ENCODE measurements at places on chromosomes 7 and 10. TPM values are rescaled to one million over a fixed set of nuclear protein-coding genes. Genes with fewer than 3 reads are reported as not detected.

Gene RAB19
- not detected for total RNA-seq

Gene HABP2
- total RNA-seq, result not detected

Gene MALRD1
- 1.7 TPM for total RNA-seq

Gene HYAL4
- total RNA-seq, result not detected

Gene RBP4
- total RNA-seq, result not detected

Gene KNDC1
- 0.50 TPM for total RNA-seq

Gene MRLN
- not detected for total RNA-seq

Gene LOXL4
- total RNA-seq, result 52.6 TPM

Gene ST8SIA6
- total RNA-seq, result 0.26 TPM

Gene NUTM2E
- total RNA-seq, result under 0.01 TPM

Gene HEPACAM2
- under 0.01 TPM for total RNA-seq

Gene ZNF33B
- 7.8 TPM for total RNA-seq

Gene SPRN
- total RNA-seq, result under 0.01 TPM

Gene SLC18A3
- not detected for total RNA-seq

Gene ZNF777
- total RNA-seq, result 3.6 TPM

Gene SPOCK2
- 0.33 TPM for total RNA-seq

Gene UNCX
- total RNA-seq, result not detected

Gene NKX1-2
- not detected for total RNA-seq

Gene AP1S1
- total RNA-seq, result 139 TPM

Gene SEMA3A
- 60.8 TPM for total RNA-seq

Gene NKX2-3
- not detected for total RNA-seq

Gene IDI2
- not detected for total RNA-seq

Gene TUBAL3
- total RNA-seq, result not detected

Gene GDF2
- total RNA-seq, result not detected

Gene ANKRD7
- total RNA-seq, result 2.8 TPM

Gene SHH
- under 0.01 TPM for total RNA-seq

Gene PLA2G12B
- not detected for total RNA-seq

Gene TRPV5
- total RNA-seq, result not detected

Gene HPSE2
- total RNA-seq, result 0.51 TPM

Gene GSDME
- 57.1 TPM for total RNA-seq

Gene PNLIPRP1
- total RNA-seq, result not detected

Gene LIPN
- total RNA-seq, result not detected

Gene GIMAP1
- under 0.01 TPM for total RNA-seq

Gene RBP3
- not detected for total RNA-seq

Gene SCIN
- total RNA-seq, result 0.17 TPM

Gene NME8
- not detected for total RNA-seq

Gene CNNM1
- total RNA-seq, result 0.66 TPM

Gene COL28A1
- total RNA-seq, result under 0.01 TPM

Gene AZGP1
- total RNA-seq, result not detected

All from fibroblast of lung (primary cell).